ENCODE measurements at places on chromosomes 2 and 18.

DNA sequence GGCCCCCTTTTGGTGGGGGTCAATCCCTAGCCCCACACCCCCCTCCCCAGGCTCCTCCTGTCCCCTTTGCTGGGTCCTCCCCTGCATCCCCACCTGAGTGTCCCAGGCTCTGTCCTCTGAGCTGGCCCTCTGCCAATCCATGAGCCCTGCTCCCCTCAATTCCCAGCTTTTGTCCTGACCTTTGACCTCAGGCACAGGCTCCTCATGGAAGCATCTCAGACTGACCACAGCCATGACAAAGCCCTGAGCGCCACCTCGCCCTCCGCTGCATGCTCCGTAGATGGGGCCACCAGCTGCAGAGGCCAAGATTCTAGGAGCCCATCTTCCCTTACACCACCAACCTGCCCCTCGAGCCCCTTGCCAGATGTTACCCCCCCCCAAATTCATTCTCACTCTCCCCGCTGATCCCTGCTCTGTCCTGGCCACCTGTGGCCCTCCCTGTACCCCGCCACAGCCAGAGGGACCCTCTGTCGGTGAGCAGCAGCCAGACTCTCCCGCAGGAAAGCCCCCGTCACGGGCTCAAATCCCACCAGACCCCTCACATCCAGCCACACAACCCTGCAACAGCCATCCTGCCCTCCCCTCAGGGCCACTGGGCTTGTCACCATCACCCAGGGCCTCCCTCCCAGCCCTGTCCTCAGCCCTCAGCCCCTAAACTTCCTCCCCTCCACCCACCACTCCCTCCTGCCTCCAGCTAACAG, 206.0 kb downstream of the MGAT5 start:
- no peak for DNase-seq

DNA sequence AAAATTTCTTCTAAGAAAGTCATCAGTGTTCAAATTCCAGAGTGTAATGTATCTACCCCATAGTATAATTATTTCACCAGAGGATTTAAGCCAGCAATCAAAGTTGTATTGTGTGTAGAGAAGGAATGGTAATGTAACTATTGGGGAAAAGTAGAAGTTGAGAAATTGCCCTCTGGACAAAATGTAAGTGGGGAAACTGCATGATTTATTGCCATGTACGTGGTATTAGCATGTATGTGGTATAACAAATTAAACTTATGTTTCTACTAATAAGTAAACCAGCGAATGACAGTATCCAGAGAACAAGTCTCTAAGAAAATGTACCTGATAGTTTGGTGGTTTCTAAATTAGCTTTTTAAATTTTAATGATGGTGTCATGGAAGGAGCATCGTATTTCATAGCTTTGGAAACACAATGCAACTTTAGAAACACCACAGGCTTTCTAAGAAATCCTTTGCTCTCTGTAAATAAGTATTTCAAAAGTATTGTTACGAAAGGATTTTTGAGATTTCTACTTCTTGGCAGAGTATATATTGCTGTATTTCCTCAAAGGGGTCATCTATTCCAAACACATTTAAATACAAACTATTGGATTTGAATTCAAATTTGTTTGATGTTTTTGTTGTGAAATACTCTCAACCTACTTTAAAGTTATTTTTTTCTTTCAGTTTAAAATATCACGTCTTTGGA, 1018.9 kb upstream of the ZEB2 start:
- DNase-seq = no peak

DNA sequence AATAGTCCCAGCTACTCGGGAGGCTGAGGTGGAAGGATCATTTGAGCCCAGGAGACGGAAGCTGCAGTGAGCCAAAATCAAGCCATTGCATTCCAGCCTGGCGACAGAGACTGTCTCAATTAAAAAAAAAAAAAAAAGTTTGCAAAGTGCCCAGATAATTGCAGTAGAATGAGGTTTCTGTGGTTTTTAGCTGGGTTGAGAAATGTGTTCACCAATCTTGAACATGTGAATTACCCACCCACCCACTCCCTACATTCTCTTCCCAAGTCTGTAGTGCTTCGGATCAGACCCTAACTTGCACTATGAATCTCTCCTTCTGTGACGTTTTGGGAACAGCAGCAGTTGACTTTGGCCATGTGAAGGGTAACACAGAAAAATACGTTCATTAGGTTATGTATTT, 247.3 kb downstream of the PTGR3 start:
- no peak for DNase-seq

GRCh38 chr2:241081643-241082340, 20.3 kb downstream of the MTERF4 start:
- no peak for DNase-seq

DNA sequence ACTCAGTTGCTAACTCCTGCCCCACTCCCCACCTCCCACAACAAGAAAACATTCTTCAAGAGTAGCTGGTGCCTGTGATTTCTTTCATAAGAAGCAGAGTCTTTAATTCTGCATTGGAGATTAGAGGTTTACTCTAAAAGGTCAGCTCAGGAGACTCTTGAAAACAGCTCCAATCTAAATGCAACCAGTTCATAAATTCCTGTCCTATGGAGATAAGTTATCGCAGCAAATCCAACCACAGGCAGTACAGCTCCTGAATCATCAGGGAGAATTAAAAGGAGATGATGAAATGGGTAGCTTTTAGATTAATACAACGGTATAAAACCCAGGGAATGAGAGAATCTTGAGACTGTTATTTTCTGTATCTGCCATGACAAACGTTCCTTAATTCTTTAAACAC, 130.7 kb downstream of the SOCS6 start:
- DNase-seq = no peak

Measured in NCI-H526 (cell line).